Urinary bladder (tissue), 4 donors: ENCODE measurements at places on chromosomes 16 and 17.

GRCh38 chr17:6104956-6105648 is 34.9 kb downstream of the WSCD1 start:
- no peak for DNase-seq

DNA sequence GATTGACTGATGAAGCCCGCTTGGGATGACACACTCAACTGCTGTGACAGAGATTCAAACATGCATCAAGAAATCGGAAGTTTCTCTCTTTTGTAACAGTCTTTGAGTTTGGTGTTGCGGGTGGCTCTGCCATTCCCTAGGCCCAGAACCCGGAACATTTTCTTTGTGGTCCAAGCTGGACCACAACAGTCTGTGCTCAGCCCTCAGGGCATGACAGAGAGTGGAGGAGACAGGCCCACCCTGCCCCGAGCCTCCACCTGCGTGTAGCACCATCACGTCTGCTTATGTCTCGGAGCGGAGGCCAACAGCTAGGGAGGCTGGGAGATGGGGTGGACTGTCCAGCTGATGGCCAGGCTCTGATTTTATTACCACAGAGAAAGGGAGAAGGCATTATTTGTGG is 64.5 kb downstream of the SHISA6 start:
- DNase-seq, result no peak

DNA sequence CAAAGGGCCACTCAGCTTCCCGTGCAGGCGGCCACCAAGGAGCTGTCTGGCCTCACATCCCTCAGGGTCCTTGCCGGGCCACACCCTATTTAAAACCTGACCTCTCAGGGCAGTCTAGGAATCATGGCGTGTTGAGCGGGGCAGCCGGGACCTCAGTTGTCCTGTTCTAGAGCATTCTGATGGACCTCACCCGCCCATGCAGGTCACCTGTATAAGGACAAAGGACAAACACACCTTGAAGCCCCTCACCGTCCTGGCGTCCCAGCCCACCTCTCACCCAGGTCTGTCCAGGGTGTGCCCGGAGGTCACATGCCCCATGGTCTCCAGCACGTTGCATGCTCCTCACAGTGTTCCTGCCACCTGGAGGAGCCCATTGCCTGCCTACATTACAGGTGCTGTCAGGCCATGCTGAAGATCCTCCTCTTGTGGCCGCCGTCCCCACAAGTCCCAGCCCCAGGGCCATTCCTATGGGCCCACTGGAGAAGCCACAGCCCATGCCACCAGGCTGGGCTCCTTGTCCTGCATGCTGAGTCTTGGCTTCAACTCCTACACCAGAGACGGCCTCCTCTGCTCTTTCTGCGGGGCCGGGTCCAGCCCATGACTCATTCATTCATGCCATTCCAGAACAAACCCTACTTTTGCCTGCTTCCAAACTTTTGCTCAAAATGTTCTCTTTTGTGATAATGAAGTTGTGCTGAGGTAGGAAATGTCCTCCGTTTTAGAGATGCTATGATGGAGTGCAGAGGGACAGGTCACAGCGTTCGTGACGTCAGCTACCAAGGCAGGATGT is 46.3 kb downstream of the PEMT start:
- no peak for DNase-seq

- no peak for DNase-seq
Observed at GRCh38 chr17:34485999-34486398, 93.4 kb upstream of the TMEM132E start.

DNA sequence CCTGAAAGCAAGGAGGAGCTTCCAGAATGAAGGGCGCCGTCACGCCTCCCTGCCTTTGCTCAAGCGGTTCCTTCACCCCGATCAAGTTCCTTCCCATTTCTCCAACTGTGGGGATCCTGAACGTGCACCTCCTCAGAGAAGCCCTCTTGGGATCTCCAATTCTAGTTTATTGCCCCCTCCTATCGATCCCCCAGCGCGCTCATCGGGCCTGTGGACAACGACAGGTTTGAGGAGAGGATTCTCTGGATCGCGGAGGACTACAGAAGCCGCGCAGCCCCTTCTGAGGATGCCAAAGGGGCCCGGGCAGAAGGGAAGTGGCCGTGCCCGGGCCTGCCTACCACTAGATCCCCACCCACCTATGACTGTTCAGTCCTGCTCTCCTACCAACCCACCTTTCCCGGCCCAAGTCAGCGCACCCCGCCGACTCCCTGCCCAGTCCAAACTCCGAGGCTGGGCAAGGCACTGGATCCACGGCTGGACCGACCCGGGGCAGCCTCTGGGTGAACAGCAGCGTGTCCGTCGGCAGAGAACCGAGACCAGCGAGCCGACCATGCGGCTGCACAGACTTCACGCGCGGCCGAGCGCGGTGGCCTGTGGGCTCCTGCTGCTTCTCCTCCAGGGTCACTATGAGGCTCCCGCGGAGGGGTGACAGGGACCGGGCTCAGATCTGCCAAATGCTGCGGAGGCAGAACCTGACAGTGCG is 12.8 kb upstream of the CES3 start:
- no peak for DNase-seq

- no peak for DNase-seq
Observed at GRCh38 chr16:82094942-82095540, 60.0 kb downstream of the HSD17B2 start.

DNA sequence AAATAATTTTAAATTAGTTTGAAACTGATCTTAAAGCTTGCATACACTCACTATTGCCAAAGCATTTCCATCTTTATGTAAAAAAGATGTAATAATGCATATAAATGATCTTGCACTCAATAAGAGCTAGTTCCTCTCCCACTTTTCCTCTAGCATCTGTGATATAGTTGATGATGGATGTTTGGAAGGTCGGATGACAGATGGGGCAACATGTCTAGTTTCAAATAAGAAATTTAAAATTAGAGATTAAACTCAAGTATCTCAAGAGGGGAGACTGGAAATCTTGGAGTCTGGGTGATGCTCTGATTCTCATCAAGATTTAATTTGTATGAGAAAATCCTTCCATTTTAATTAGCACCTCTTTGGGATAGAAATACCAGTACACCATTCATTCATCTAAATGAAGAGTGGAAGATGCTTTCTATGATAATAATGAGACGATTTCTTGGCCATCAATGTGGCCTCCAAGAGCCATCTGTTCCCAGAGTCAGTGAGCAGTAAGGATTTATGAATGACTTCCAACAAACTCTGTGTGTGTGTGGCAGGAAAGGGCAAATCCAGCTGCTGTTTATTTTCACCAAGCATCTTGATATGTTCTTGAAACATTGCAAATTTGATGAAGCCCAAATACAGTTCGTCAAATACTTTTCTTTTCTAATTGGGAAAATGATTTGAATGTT is 616.3 kb upstream of the CDH8 start:
- DNase-seq, result no peak

- DNase-seq, result peak; percentile 90
Observed at GRCh38 chr17:32444301-32445073, at the start of gene PSMD11. Gene PSMD11 (plus strand): TSS chr17:32444510. CDS start chr17:32444524, 14 bp downstream.

DNA sequence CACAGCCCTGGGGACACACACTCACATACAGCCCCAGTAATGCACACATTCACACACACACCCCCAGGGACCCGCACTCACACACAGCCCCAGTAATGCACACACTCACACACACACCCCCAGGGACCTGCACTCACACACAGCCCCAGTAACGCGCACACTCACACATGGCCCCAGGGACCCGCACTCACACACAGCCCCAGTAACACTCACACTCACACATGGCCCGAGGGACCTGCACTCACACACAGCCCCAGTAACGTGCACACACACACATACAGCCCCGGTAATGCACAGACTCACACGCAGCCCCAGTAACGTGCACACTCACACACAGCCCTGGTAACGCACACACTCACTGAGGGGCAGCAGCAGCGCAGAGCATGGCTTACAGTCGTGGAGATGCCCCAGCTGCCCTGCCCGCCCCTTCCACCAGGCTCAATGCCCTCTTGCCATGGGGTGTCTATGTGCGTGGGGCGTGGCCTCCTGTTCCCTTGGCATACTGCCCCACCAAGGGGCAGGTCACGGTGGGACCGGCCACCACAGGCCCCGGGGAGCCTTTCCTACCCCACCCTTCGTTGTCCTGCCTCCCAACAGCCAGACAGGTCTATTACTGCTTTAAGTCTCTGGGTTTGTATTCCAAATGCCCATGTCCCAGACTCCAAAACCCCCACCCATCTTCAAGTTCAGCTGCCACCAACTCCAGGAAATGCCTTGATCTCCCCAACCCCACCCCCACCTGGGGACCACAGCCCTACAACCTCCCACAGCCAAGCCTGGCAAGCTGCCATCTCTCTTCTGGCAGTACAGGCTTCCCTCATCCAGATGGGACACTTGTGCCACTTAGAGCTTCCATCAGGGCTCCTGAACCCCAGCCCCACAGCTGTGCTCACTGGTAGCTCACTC is 2.7 kb downstream of the CCDC102A start:
- no peak for DNase-seq

GRCh38 chr16:67460168-67460567 is 20.8 kb downstream of the ATP6V0D1 start:
- DNase-seq, result no peak

- DNase-seq, result no peak
Observed at GRCh38 chr17:2107050-2107449, 52.1 kb downstream of the HIC1 start.

DNA sequence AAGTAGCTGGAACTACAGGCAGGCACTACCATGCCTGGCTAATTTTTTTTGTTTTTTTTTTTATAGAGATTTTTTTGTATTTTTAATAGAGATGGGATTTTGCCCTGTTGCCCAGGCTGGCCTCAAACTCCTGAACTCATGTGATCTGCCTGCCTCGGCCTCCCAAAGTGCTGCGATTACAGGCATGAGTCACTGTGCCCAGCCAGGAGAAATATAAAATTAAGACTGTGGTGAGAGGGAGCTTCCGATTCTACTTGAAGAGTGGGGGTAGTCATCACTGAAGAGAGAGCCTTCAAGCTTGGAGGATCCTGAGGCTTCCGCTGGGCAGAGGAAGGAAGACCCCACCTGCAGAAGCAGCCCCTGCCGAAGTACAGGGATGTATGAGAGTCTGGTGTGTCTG is 34.4 kb upstream of the RGS9 start:
- DNase-seq, result no peak

- DNase-seq, result no peak
Observed at GRCh38 chr16:49644145-49644463, 211.8 kb downstream of the ZNF423 start.

- peak; percentile 55 for DNase-seq
Observed at GRCh38 chr17:17919169-17920107, 52.8 kb downstream of the TOM1L2 start.

- no peak for DNase-seq
Observed at GRCh38 chr16:19228575-19228974, 57.0 kb upstream of the CLEC19A start.

GRCh38 chr16:57360321-57360935 is 1.8 kb downstream of the CCL22 start:
- DNase-seq, result no peak

DNA sequence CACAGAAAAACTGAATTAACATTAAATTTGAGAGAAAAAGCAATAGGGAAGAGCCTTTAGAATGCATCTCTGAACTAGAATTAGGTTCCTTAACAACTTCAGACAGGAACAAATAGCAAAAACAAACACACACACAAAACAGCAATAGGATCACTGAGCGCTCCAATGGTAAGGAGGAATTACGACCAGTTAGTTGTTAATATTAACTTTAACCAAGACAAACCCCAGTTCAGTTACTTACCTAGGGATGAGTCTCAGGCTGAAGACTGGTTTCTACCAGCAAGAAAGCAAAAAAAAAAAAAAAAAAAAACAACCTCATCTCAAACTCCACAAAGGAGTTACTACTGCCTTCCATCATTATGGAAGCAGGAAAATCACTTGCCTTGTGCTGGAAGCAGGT is 14.6 kb downstream of the DHRS7B start:
- DNase-seq, result no peak

GRCh38 chr16:14241631-14242030 is 170.5 kb downstream of the MRTFB start:
- DNase-seq, result no peak

- DNase-seq, result no peak
Observed at GRCh38 chr17:36879027-36879426, 58.2 kb upstream of the LHX1 start.

DNA sequence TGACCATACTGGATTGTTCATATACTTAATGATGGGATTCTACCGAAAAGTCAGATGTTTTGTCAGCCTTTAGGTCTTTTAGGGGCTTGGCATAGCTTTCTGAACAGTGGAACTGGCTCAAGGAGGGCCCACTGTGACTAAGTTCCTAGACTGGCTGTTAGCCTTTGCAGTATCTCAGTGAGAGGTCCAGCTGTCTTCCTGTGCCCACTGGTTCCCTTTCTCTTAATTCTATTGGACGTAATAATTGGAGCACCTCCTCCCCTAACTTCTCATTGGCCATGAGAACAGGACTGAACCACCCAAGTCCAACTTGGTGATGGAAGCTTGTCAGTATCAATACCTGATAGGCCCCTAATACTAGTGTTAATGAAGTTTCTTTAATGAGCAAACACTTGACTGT is 13.5 kb downstream of the KPNA2 start:
- no peak for DNase-seq
